Fibroblast of skin of abdomen (primary cell): ENCODE measurements at places on chromosomes 5 and 9.

DNA sequence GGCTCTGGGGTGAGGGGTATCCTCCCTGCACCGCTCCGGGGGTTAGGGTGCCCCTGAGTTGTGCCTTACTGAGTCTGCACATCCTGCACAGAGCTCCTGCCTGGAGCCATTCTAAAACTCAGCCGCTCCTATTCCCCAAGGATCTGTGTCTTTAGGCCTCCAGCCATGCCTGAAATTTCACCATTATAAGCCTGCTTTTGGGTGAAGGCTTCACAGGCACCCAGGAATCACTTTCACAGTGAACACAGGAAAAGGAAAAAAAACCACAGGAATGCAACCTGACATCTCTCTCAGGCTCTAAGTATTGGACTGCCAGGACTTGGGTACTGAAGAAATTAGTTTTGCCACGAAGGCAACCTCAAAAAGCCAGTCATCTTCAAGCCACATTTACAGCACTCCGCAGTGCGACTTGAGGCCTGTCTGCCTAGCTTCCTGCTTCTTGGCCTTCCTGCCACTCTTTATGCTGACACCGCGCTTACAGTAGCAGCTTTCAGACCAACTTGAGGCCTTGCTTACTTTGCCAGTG lies 30.9 kb downstream of the GALNT10 start:
- peak; percentile 96 for DNase-seq

DNA sequence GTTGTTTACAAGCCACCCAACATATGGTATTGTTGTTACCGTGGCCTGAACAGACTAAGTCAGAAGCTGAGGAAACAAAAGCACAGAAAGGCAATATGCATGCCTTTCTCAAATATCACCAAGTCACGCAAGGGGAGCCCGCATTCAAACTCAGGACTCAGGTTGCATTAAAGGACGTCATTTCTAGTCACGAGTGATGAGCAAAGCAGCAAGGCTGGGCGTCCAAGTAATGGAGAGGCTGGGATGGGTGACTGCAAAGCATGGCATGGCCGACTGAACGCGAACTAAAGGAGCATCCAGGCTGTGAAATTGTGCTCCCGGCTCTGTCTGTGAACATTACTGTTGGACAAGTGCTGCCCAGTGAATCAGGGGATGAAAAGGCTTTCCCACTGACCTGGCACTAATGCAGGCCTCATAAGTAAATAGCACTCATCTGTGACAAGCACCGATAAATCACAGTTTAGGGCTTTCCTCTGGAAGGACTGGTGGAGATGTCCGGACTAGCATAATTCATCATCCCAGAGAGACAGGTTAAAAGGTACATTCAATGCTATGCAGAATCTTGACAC lies 202.8 kb downstream of the SPOCK1 start:
- no peak for DNase-seq

GRCh38 chr5:178778919-178779318 lies 48.5 kb upstream of the ZNF354A start:
- no peak for DNase-seq

GRCh38 chr9:70519912-70520724 lies 105.7 kb upstream of the KLF9 start:
- peak; percentile 16 for DNase-seq

DNA sequence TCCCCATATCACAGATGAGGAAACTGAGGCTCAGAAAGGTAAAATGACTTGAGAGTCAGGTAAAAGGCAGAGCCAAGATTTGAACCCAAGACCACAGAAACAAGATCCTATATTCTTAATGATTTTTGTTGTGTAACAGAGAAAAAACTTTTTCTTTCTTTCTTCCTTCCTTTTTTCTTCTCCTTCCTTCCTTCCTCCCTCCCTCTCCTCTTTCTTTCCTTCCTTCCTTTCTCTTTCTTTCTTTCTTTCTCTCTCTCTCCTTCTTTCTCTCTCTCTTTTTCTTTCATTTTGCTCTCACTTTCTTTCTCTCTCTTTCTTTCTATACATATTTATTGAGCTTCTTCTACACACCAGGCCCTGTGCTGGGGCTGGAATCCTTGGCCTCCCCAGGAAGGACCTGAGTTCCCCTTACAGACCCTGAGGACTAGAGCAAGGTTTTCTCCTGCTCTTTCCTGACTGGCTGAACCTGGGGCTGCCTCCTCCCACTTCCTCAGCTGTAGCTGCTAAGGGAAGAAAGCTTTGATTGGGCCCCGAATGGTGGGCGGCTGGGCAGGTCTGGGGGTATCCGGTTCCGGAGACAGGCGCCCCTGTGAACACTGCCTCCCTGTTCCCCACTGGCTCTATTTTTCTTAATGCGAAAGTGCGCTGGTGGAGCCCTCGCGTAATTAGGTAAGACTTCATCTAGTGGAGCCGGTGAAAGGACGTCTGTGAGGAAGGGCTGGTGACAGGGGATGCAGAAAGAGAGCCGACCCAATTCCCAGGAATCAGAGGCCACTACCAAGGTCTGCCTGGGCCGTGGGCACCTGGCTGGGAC lies 27.4 kb upstream of the KIF12 start:
- DNase-seq = no peak

DNA sequence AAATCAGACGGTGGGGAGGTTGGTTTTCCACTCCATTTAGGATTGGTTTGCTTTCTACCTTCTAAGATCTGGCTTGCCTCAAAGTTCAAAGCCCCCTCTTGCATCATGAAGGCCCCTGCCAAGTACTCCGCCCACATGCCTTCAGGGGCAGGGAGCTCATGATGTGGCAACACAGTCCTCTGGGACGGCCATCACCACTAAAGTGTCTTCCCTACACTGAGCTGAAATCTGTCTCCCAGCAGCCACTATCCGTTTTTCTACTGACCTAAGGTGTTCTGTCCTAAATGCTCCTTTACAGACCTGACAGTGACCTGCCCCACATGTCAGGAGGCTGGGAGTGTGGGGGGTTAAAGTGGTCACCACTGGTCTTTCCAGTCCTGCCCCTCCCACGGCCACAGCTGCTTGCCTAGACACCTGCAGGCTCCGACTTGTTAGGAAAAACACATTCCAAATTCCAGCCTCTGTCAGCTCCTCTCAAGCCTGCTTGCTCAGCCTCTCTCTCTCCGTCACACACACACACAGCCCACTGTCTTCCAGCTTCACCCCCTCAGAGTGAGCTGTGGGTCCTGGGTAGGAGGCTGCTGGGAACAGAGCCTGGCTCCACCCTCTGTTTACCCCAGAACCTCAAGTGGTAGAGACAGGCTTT lies 44.9 kb downstream of the SHB start:
- peak; percentile 53 for DNase-seq

DNA sequence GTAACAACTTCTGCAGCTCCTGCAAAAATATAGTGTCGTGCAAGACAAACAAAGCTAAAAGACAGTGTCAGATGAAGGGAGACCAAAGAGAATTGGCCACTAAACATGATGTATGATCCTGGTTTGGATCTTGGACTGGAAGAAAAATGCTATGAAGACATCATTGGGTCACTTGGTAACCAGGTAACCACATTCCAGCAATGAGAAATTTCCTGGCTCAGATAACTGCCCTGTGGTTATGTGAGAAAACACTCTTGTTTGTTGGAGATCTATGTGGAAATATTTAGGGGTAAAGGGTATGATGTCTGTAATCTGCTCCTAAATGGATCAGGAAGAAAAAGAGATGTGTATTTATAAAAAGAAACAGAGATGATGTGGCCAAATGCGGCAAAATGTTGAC lies 45.5 kb upstream of the ANKRD33B start:
- peak; percentile 49 for DNase-seq

- DNase-seq = no peak
Observed at GRCh38 chr9:93896496-93897033, 58.6 kb downstream of the BARX1 start.

DNA sequence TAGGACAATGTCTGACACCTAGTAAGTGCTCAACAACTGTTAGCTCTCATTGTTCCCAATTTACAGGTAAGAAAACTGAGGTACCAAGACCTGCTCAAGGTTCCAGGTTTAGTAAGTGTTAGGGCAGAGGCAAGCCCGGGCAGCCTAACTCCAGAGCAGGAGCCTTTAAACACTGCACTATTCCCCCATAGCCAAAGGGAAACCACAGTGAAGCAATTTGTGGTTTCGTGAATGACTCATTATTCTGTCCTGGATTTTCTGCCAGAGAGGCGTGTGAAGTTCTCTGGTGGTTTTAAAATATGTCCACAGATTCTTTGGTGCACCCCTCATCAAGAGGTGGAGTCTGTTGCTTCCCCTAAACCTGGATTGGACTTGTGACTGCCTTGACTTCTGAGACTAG lies 1.0 kb upstream of the MCC start:
- peak; percentile 98 for DNase-seq

DNA sequence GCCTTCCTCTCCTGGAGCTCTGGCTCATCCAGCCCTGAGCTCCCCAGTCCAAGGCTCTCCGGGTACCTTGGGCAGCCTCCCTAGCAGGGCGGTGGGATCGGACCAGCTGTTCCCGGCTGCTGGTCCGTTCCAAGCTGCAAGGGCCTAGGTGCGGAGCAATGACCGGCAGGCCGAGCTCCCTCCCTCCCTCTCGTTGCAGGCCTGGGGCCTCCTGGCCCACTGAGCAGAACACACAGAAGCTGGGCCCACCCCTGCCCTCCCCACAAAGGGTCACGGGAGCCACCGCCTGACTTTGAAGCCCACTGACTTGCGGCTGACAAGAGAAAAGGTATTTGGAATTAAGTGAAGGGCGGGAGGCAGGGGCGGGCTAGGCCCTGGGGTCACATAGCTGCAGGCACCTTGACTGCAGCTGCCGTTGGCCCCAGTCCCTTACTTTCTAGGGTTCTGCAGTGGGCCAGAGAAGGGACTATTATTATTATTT lies 104.7 kb upstream of the IER5L start:
- DNase-seq = no peak

GRCh38 chr5:22521521-22521920 lies 331.6 kb downstream of the CDH12 start:
- DNase-seq = peak; percentile 11

DNA sequence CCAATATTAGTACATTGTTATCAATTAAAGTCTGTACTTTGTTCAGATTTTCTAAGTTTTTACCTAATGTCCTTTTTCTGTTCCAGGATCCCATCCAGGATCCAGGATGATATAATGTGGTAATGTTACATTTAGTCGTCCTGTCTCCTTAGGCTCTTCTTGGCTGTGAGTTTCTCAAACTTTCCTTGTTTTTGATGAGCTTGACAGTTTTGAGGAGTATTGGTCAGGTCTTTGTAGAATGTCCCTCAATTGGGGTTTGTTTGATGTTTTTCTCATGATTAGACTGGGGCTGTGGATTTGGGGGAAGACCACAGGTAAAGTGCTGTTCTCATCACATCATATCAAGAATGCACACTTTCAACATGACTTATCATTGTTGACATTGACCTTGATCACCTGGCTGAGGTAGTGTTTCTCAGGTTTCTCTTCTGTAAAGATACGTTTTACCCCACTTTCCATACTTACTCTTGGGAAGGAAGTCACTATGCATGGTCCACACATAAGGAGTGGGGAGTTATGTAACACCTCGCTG lies 9.6 kb downstream of the NDFIP1 start:
- no peak for DNase-seq

- DNase-seq = no peak
Observed at GRCh38 chr5:179373101-179373934, 28.1 kb upstream of the ADAMTS2 start.

DNA sequence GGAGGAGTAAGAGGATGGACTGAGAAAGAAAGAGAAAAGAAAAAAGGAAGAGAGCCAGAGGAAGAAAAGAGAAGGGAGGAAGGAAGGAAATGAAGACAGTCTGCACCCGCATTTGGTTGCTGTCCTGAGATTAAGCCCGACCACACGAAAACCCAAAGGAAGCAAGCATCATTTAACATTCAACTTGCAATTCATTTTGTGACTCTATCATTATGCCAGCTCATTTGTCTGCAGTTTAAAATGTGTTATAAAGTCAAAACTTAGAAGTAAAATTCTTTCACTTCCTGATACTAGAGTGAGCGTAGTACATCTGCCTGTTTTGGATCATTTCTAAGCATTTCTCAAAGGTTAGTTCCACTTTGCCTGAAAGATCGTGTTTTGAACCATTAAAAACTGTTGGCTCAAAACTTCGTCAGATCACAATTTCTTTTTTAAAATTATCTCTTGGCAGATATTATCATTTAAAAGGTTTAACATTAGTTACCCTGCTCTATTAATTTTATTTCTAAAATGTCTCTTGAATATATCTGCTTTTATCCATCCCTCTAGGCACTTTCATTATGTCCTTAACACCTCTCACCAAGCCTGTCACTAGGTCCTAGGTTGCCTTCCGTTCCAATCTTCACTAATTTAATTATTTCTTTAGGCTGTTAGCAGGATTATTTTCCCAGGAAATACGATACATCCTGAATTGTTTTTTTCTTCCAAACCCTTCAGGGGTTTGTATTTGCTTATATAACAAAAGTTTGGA lies 240.9 kb downstream of the TLE4 start:
- DNase-seq = peak; percentile 10

GRCh38 chr9:115004545-115004944 lies 74.2 kb upstream of the TNFSF8 start:
- DNase-seq = no peak

DNA sequence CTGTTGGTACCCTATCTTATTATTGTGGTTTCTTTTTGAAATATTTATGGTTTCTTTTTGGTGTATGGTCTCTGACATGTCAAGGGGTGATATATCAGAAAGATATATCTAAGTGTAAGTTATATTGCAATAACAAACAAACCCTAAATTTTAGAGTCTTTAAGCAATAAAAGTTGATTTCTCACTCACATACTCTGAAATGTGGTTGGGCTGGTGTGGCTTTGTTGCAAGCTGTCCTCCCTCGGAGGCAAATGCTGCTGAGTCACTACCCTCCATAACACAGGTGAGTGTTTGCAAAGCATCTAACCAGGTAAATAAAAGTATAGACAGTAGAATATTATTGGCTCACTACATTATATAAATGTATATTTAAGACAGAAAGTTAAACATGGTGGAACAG lies 253.2 kb downstream of the CDH18 start:
- DNase-seq = peak; percentile 16

DNA sequence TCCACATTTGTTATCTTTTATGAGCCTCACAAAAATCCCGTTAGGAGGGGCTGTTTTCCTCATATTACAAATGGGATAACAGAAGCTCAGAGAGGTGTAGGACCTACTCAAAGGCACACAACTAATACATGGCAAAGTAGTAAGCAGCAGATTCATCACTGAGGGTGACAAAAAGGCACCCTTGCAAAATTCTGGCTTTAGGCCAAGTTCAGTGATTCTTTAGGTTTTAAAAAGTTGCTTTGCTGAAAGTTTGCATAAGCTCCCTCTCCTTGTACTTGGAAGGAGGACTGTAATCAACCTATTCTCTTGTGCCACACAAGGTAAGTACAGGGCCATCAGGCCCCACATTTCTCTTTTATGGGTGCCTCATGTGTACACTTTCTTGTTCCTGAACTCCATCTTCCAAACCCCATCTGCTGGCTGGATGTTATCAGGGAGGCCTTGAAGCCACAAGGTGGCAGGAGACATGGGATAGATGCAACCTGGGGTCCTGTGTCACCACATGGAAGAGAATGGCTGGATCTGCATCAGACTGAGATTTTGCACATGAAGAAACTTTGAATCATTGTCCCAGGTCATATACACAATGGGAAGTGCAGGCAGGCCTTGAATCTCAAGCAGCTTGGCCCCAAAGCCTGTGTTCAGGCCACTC lies 311.6 kb downstream of the MSX2 start:
- no peak for DNase-seq

GRCh38 chr5:40834391-40834848 lies 602 bp downstream of the RPL37 start:
- no peak for DNase-seq
